ENCODE measurements at places on chromosomes 11 and 22.

DNA sequence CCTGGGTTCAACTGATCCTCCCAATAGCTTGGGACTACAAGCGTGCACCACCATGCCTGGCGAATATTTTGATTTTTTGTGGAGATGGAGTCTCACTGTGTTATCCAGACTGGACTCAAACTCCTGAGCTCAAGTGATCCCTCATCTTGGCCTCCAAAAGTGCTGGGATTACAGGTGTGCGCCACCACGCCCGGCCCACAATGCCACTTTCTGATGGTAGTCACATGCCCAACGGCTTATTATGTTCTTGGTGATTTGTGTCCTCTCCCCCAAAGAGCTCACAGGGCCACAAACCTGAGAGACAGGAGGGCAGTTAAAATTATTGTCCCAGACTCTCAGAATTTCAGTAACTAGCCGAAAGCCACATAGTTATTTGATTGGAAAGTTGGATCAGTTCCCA, 9.6 kb downstream of the GRIK4 start:
- no peak for DNase-seq

- no peak for DNase-seq
Measured at GRCh38 chr22:39108487-39108886, 11.4 kb downstream of the APOBEC3H start.

- no peak for DNase-seq
Measured at GRCh38 chr11:66687831-66688281, 10.2 kb upstream of the RBM4B start.

- no peak for DNase-seq
Measured at GRCh38 chr11:134206185-134206584, 17.6 kb downstream of the NCAPD3 start.

- DNase-seq = peak; percentile 9
Measured at GRCh38 chr11:36109850-36110606, 166.2 kb downstream of the LDLRAD3 start.

- DNase-seq = peak; percentile 21
Measured at GRCh38 chr11:72418834-72419560, 15.3 kb downstream of the CLPB start.

GRCh38 chr22:38861927-38862326, 10.1 kb downstream of the CBX6 start:
- no peak for DNase-seq

DNA sequence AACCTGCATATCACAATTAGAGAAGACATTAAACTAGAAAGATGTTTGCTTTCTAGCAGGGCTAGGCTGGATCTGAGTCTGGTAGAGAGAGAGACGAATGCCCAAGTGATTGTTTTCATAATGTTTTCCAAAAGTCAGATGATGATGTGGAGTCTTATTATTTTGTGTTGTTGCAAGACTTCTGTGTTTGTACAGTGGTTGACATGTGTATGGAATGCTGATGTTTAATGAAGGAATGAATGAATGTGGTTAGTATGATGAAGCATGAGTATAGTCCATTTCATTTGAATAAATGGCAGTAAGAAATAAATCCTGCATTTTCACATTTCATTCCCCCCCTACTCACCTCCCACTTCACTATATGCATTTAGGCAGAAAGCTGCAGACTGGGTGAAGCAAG, 69.6 kb downstream of the PPP2R1B start:
- no peak for DNase-seq

DNA sequence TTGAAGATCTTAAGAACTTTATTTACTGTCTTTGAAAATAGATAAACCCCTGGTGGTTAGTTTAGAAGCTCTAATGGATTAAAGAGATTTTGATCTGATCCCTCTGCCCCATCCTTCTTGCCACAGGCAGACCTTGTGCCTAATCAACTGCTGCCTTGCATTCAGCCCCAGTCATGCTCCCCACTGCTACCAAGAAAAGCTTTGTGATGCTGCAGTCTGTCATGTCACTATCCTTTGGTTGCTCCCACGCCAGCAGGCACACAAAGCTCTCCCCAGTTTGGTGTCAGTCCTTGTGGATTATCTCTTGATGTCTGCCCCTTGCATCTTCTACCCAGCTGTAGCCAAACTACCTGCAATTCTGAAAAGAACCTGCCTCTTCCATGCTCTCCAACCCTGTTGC, 112.2 kb downstream of the MTNR1B start:
- no peak for DNase-seq

GRCh38 chr11:114154271-114155047, 94.9 kb downstream of the ZBTB16 start:
- DNase-seq = no peak

DNA sequence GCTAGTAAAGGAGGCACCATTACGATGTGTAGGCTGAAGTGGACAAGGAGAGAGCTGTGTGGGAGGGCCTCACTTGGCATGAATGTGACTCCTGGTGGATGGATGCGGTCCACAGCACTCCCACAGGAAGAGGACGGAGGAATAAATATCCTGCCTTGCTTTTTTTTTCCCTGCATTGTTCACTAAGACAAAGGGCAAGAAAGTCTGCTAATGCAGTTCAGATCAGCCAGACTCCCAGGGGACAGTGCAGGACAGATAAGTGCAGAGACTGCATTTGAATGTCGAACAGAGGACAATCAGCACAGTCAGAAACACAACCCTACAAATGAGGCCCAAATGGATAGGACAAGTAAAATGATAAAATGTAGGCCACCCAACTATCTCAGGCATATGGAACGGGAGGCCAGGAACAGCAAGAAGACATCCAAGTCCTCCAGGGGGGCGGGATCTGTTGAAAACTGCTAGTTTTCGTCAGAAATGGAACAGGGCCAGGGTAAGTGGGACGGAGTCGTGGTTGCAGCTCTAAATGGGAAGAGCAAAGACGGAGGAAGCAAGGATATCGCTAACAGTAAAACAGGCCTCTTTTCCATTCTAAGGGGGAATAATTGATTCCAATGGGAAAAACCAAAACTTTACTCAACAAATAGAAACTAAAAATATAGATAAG, 25.2 kb upstream of the OR8B8 start:
- no peak for DNase-seq

DNA sequence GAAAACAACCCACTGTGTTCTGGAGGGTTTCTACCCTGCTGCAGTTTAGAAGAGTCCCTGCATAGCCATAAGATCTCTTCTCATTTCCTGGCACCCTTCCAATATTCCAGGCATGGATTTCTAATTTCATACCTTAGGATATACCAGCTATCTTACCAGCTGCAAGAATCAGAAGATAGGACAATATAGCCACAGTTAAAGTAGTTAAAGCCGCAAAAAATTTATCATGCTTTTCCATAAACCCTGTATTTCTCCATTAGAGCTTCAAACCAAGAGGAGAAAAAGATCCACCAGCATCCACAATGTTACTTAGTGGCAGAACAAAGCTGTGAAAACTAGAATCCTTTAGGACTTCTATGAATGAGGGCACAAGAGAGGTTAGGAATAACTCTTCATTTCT, 8.6 kb upstream of the OR56B1 start:
- DNase-seq = no peak

DNA sequence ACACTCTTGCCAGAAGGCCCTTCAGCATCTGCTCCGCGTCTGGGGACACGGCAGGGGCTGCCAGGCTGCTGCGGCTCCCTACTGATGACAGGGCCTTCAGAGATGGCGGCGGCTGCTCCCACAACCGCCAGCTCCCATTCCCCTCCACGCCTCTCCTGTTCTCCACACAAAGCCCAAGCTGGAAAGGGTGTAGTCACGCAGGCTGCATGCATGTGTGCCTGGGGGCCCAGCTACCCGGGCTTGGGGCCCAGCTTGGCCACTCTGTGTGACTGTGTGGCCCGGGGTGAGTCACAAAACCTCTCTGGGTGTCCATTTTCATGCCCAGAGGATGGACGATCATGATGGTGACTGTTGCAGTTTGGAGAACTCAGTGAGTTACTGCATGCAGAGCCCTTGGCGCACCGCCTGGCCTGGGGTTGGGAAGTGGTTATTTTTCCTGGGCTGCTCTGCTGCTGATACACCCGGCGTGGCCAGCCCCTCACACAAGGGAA, 31.7 kb upstream of the PARVB start:
- no peak for DNase-seq

DNA sequence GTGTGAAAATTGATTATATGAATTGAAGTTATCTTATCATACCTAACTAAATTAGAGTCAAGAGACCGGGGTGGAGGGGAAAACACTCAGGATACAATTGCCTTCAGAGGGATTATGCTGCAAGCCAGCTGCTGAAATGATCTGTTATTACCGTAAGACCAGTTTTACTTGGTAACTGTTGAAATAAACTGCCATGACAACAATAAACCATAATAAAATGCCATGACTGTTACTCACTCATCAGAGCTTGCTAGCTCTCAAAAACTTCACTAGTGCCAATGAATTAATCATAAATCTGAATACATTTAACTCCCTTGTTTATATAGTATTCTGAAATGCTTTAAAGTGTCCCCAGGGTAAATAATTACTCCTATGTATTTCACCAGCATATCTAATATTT, 68.2 kb downstream of the CASP12 start:
- no peak for DNase-seq

DNA sequence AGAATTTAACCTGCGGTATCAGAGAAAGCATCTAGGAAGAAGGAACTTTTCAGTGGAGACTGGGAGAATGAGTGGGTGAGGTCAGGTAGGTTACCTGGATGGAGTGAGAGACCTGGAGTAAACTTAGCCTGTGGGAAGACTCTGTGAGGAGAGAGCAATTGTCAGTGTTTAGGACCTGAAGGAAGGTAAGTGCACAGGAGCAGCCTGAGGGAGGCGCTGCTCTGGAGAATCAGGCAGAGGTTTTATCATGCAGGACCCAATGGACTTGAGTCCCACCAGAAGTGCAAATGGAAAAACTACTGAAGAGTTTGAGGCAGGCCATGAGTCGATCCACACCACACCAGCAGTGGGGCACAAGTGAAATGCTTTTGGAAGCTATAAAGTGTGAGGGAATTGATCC, 10.6 kb upstream of the IFTAP start:
- no peak for DNase-seq

DNA sequence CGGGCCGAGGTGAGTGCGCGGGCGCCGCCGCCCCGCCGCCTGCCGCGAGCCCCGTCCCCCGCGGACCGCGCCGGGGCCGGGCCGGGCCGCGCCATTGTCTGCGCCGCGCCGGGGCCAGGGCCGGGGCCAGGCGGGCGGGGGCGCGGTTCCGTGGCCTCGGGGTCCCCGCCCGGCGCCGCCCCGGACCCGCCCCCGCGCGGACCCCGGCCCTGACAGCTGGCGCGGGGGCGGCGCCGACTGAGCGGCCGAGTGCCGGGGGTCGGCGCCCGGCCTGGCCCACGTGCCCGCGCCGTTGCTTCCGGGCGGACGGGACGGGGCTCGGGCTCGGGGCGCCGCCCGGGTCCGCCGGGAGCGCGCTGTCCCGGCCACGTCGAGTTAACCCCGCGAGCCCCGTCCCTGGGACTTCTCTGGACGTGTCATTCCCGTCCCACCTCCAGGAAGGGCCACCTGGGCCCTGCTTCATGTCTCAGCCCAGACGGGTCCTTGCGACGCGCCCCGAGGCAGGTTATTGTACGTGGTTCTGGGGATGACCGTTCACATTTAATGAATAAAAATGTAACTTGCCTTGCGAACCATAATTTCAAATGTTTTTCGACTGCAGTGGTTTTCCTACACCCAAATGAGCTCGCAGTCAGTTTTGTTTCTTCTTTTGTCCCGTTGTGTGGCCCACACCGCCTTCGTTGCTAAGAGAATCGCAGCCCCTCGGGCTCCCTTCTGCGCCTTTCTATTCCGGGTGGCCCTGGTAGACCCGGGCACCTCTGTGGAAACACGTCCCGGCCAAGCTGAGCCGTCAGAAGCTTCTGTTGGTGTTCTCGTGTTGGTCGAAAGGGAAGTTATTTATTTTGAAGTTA, 562 bp downstream of the ZBED4 start:
- DNase-seq = peak; percentile 59

- DNase-seq = no peak
Measured at GRCh38 chr22:33513388-33514338, 406.6 kb downstream of the LARGE1 start.

DNA sequence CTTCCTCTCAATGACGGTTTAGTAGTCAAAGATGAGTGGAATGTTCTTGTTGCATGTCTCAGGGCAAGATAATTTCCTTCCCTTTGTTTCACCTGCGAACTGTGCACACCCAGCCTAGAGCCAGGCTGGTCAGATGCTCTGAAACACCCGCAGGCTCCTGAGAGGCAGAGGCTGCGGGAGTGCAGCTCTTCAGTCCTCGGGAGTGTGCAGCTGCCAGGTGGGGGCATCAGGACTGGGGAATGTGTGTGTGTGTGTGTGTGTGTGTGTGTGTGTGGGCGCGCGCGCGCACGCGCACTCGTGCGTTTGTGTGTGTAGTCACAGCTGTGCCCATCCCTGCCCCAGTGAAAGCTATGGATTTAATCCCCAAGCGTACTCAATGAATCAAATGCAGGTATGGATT, 136.2 kb upstream of the NTM start:
- no peak for DNase-seq

DNA sequence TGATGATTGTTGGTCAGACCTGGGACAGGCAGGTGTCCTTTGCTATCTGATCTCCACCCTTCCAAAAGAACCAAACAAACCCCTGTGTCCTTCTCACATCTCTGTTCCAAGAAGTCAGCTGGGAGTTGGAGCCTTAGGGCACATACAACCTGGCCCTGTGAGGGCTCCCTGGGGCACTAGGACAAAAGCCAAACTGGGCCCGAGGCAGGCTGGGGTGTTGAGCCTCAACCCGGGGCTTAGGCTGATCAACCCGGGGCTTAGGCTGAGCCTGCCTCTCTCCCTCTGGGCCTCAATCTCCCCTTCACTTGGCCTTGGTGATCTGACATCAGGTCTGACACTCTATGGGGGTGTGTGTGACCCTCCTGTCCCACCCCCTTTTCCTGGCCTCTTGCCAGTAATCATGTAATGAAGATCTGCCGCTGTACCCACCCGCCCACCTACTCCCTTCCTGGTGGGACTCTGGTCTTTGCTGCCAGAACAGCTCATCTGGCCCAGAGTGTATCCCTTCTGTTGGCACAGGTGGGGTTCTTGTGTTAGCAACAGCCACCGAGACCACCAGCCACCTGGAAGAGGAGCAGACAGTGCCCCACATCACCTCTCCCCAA, 22.8 kb upstream of the UVRAG start:
- no peak for DNase-seq

GRCh38 chr11:36500315-36500721, 9.8 kb downstream of the TRAF6 start:
- DNase-seq = peak; percentile 91

GRCh38 chr11:86702220-86702983, 30.0 kb upstream of the ME3 start:
- DNase-seq = no peak

- no peak for DNase-seq
Measured at GRCh38 chr11:18722293-18722637, 3.7 kb downstream of the IGSF22 start.
